ENCODE measurements at places on chromosomes 13 and 19.

- DNase-seq: no peak
Measured at GRCh38 chr19:15087182-15087581, 5.2 kb downstream of the OR1I1 start.

DNA sequence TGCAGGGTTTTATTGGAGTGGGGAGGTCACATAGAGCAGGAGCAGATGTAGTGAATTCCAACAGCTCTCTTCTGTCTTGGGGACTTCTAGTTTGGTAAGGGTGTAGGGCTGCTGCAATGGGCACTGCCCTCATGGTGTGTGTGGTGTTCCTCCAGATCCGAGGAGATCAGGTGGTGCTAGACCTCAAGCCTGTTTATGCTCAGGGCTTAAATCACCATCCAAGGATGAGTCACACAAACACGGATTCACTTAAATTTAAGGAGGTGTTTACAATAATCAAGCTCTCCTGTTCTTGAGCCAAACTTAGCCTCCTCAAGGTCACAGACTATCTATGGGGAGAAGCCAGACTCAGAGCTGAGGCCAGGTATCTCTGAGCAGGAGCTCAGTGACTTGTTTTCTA is 23.0 kb downstream of the HS6ST3 start:
- no peak for DNase-seq

DNA sequence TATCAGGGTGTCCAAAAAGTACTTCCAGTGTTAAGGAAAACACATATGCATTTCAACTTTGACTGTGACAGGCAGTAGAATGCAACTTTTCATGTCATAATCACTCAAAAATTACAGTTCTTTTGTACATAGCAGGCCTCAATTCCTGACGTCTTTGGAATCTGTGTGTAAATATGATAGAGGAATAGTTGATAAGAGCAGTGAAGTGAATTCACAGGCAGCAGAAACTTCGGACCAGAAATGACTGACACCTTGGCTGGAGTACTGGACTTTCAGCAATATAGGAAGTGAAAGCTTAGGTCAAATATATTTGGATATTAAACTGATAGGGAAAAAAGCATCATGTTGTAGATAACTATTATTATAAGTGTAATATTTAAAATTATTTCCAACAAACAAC is 1741.2 kb upstream of the PCDH20 start:
- no peak for DNase-seq

- no peak for DNase-seq
Measured at GRCh38 chr19:57515255-57515654, 11.9 kb upstream of the ZNF549 start.

GRCh38 chr19:604355-604754 is 14.7 kb downstream of the HCN2 start:
- peak; percentile 32 for DNase-seq

GRCh38 chr19:18443831-18444230 is 5.9 kb upstream of the ISYNA1 start:
- no peak for DNase-seq

DNA sequence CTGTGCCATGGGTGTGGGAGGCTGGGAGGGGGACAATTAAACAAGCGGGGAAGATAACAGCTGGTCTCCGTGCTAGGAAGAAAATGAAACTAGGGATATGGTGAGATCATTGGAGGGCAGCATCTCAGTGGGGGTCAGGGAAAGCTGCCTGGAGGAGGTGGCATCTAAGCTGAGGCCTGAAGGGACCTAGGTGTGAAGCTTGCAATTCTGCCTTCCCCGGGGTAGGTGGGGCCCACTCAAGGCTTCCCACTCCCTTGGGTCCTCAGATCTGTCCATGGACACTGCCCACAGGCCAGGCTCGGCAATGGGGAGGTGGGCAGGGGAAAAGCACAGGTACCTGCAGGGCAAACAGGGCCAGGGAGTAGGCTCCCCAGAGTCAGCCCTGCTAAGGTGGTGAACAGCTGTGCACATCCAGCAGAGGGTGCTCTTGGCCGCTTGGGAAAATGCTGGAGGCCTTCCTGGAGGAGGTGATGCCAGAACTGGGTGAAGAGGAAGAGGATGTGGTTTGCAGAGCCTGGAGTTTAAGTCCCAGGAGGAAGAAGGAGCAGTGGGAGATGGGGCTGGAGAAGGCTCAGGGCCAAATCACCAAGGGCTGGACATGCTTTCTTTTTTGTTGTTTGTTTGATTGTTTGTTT is 25.7 kb upstream of the CCNE1 start:
- no peak for DNase-seq

DNA sequence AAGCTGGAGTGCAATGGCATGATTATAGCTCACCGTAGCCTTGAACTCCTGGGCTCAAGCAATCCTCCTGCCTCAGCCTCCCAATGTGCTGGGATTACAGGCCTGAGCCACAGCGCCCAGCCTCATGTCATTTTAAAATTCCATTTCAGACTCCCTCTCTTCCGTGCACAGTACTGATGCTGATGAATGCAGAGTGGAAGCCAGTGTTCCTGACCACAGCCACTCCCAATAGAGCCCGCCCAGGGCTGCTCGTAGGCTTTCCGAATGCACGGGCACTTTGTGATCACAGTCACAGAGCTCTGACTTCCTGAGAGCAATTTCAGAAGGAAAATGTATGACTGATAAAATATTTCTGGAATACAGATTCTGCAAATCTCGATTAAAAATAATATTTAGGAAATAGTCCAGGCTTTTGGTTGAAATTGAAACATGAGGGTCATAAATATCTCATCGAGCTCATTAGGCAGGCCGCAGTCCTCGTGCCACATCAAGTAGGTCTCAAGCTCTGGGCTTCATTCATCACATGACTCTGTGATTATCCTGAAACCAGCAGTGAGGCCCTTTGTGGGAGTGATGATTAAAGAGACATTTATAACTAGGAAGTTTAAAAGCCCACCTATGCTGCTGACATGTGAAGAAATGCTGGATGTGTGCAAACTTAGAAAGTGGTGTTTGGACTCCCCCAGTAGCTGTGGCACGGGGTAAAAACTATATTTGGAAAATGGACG is 38.9 kb upstream of the AMER2 start:
- no peak for DNase-seq

DNA sequence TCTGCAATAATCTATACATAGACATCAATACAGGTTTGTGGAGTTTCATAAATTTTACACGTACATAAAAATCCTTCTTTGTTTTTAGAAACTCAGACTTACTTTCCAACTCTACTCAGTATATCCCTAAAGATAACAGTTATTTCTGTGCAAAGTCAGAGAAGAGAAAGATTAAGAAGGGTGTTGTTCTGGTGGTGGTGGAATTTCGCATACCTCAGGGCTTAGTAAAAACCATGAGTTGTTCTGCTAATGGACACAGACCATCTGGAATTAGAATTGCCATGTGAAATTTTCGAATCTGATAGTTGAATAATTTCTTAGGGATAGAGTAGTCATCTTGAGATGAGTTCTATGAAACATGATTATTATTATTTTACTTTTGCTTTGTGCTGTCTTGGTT is 102.7 kb downstream of the ZAR1L start:
- no peak for DNase-seq

DNA sequence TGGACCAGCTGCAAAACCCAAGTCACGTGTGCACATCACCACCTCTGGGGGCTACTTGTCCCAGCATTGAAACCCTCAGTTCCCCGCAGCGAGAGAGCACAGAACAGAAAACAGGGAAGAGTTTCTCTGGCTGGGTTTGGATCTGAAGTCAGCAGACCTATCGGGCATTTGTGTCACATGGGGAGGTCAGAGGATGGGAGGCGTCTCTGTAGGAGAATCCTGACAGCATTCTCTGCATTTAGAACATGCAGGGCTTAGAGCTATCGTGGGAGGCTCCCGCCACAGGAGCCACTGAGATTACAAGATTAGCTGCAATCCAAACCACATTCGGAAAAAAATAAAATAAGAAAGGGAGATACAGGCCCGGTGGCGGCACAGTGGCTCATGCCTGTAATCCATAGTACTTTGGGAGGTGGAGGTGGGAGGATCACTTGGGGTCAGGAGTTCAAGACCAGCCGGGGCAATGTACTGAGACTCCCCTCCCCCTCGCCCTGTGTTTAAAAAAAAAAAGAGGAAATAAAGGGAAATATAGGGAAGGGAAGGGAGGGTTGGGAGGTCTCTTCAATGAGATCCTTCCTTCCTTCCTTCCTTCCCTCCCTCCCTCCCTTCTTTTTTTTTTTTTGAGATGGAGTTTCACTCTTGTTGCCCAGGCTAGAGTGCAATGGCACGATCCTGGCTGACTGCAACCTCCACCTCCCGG is 2.9 kb upstream of the TLE6 start:
- DNase-seq: no peak

GRCh38 chr13:110677731-110678545 is 28.0 kb downstream of the CARS2 start:
- no peak for DNase-seq

DNA sequence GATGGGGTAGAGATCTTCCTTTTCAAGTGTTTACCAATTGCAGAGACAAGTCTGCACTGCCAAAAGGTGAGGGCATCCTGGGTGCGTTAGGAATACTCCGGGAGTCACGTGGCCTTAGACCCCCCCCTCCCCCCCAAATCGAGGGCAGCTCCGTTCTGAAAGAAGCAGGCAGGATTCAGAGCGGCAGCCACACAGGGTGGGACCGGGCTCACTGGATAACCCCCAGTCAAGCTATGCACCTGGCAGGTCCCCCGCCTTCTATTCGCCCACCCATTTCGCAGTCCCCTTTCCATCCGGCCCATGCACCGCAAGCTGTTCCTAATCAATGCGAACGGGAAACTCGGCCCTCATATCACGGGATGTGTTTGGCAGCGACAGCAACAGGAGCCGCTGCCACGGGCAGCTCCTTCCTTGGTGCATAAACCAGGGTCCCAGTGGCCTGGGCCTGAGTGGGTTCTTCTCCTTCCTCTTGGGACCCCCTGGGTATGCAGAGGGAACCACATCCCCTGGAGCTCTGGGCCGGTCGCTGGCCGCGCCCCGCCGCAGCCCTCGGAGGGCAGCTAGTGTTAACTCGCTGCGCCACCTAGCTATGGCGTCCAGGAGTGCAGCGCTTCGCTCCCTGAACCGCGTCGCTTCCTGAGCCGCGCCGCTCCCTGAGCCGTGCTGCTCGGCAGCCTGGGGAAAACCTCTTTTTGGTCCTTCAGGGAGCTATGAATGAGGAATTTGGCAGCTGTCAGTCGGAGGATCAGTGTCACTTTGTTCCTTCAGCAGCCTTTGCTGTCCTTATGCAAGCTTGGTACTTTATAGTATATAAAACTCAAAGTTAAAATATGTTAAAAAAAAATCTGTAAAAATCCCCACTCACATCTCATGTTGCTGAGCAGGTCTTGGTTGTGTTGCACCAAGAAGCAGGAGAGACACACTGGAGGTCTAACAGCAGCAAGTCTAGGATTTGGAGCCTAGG is 41.4 kb downstream of the LYL1 start:
- DNase-seq: peak; percentile 92

DNA sequence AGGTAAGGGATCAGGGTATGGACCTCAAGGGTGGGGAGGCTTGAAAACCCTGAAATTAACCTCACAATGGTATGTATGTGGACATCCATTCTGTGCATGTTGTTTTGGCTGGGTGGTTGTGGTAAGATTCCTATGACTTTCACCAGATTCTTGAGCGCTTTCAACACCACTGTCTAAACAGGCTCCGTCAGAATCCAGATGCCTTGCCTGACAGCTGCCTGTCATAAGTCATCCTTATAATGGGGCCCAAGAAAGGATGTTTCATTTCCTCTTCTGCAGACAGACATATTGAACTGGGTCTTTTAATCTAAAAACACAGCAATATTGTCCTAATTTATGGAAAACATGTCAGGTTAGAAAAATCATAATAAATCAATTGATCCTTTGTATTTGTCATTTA is 41.3 kb downstream of the ALOX5AP start:
- no peak for DNase-seq

GRCh38 chr19:30791088-30791487 is 418.9 kb downstream of the ZNF536 start:
- peak; percentile 20 for DNase-seq

DNA sequence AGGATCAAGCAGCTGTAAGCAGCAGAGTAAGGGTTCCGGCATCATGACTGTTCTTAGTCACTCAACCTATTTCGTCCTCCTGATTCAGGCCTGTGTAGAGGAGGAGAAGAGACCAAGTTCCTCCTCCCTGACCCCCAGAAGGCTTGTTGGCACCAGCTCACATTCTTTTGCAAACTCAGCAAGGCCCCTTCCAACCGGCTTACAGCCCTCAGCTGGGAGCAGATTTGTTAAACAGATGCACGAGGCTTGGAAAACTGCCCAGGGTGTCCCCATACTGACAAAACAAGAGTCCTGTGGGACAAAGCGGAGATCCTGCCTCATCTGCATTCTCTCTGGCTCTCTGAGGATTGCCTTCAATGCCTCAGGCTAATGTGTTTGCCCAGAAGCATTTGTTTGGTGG is 113.2 kb upstream of the SOX21 start:
- peak; percentile 95 for DNase-seq

DNA sequence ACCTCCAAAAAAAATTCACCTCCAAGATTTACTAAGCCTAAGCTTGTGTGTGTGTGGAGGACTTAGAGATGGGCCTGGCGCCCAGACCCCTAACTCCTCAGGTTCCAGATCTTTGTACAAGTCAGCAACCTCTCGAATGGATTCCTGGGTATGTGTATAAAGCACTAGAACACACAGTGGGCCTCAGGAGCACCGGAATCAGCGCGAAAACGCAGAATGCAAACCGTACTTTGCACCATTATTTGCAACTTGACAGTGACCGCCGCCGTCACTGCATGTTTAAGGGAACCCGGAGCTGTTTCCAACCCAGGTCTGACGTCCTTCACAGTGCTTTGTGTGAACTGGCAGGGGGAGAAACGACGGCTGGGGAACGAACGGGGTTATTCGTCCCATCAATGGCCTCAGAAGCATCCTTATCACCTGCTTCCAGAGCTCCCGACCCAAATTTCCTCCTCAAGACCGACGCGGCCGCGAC is 688 bp downstream of the ZNF606 start:
- no peak for DNase-seq

GRCh38 chr13:45297456-45298205 is 43.4 kb downstream of the TPT1 start:
- no peak for DNase-seq

GRCh38 chr19:39963898-39964297 is 7.1 kb upstream of the PSMC4 start:
- DNase-seq: no peak

DNA sequence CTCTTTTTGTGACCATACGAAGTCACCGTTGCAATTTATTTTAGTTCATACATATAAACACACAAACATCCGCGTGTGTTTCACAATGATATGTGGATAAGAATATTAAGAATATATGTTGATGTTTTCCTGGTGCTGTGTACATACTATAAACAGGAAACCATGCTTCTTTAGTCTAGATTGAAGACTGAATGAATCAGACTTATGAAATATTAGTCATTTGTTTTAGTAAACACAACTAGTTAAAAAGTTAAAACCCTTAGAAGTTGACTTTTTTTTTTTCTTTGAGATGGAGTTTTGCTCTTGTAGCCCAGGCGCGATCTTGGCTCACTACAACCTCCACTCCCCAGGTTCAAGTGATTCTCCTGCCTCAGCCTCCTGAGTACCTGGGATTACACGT is 257.7 kb downstream of the DACH1 start:
- no peak for DNase-seq

GRCh38 chr19:584240-585001 is 5.3 kb upstream of the HCN2 start:
- DNase-seq: peak; percentile 82

DNA sequence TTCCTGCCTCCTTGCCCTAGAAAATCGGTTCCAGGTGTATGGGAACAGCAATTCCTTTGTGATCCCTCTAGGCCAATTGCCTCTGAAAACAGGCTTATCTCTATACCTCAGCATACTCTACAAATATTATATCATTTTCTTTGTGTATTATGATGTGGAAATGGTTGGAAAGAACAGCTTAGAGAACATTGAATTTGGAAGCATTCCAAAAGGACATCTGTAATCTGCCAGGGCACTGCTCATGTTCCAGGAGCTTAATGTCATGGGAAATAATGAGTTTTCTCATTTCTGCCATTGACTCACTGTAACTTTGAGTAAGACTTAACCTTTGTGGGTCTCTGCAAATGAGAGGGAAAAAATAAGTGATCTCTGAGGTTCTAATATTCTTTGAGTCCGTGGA is 147.3 kb downstream of the UFM1 start:
- no peak for DNase-seq
